Ascending aorta (tissue), 2 donors: ENCODE measurements at places on chromosomes 2 and 18. TPM values are rescaled to one million over a fixed set of nuclear protein-coding genes. Genes with fewer than 3 reads are reported as not detected.
A peak's percentile ranks its signal among the peaks of the same experiment; 100 is the strongest.

GRCh38 chr2:127024769-127025358 lies 82.1 kb downstream of the BIN1 start:
- H3K4me3 ChIP-seq: peak overlapping the region; percentile 54
- no peak for DNase-seq
- no peaks in the 10 kb centered on the region for H3K4me1 ChIP-seq
- peak overlapping the region; percentile 56 for H3K27ac ChIP-seq
- H3K27me3 ChIP-seq: peaks cover 4% of the 10 kb centered on the region

GRCh38 chr2:84924173-84925106 lies 19.0 kb downstream of the TMSB10 start:
- no peaks in the 10 kb centered on the region for H3K27me3 ChIP-seq
- no peaks in the 10 kb centered on the region for H3K36me3 ChIP-seq
- peak overlapping the region; percentile 2 for H3K27ac ChIP-seq
- H3K4me3 ChIP-seq: no peak overlapping the region

DNA sequence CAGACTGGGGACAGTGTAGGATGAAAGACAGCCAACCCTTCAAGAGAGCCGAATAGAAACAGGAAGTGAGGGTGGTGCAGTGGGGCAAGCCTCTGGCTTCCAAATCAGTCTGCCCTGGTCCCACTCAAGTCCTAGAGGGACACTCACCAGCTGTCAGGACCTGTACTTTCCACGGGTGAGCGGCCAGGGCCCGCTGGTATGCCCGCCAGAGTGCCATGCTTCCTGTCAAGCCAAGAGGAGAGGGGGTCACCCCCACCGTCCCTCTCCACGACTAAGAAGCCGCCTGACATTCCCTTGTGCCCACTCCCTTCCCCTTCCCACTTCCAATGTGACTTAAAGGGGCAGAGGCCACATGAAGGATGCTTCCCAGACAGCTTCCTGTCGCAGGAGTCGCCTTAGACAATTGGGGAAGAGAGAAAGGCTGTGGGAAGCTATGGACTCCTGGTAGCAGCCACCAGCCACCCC lies 564 bp downstream of the MPV17 start:
- no peaks in the 10 kb centered on the region for H3K4me1 ChIP-seq
- H3K27ac ChIP-seq: peak overlapping the region; percentile 90
- DNase-seq: peak; percentile 70
- peaks cover 10% of the 10 kb centered on the region for H3K36me3 ChIP-seq

Gene KCNE4
- 18.3 TPM for total RNA-seq

Gene SKOR2
- total RNA-seq: not detected

DNA sequence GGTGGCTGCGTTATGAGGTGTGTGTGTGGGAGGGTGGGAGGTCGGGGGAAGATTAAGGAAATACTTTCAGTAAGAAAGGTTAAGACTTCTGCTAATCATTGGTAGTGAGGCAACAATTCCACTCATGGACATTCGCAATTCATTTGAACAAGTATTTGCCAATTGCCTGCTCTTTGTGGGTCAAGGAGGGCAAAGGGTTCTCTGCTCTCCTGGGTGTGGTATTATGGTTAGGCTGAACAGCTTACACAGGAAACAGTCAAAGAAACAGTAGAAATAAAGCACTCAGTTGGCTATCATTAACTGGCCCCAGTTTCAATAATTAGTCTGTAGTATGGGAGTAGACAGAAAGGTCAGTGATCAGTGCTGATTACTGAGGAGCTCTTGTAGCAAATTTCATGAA lies 357.0 kb upstream of the FANCL start:
- no peak overlapping the region for H3K27ac ChIP-seq
- no peaks in the 10 kb centered on the region for H3K4me1 ChIP-seq
- no peaks in the 10 kb centered on the region for H3K27me3 ChIP-seq
- no peaks in the 10 kb centered on the region for H3K36me3 ChIP-seq
- no peak for DNase-seq

- no peaks in the 10 kb centered on the region for H3K27me3 ChIP-seq
- H3K4me1 ChIP-seq: peaks cover 26% of the 10 kb centered on the region
- H3K27ac ChIP-seq: no peak overlapping the region
- no peak overlapping the region for H3K4me3 ChIP-seq
- no peaks in the 10 kb centered on the region for H3K36me3 ChIP-seq
- no peak for DNase-seq
Observed at GRCh38 chr2:8146132-8147005, 535.5 kb upstream of the ID2 start.

Gene CAVIN2
- 43.4 TPM for total RNA-seq

DNA sequence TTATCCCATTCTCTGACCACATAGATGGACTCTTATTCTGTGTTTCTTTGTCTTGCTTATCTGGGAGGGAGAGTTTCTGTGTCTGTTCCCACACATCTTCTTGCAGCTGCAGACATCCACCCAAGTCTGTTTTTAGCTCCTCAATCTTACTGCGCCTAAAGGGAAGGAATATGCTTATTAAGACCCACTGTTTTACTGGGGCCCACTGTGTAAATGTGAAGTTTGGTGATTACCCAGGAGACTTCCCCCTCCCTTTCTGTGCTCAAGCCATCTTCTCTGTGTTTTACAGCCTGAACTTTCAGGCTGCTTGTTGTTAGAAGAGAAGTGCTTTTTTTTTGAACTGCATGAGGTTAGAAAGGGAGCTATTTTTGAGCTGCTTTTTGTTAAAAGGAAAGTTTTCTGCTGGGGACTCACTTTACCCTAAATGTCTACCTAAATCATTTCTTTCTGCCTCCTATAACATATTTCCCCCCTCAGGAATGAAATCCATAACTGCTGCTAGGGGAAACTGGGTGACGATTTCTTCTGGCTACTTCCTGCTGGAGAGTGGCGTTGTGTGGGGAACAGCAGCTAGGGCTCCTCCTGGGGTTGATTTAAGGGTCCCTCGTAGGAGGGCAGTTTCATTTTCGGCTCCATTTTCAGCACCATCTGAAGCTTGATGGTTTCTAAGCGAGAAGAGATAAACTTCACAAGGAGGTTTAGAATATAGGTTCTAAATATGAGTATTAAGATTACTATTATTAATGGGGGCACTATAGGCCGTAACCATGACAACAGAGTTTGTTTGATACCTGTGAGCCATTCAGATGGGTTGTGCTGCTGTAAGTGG lies 39.5 kb upstream of the GMCL1 start:
- peak overlapping the region; percentile 85 for H3K27ac ChIP-seq
- H3K4me3 ChIP-seq: no peak overlapping the region
- H3K27me3 ChIP-seq: no peaks in the 10 kb centered on the region
- DNase-seq: no peak

GRCh38 chr2:73059106-73059505 lies 12.4 kb downstream of the SFXN5 start:
- peaks cover 17% of the 10 kb centered on the region for H3K36me3 ChIP-seq
- no peak for DNase-seq
- no peaks in the 10 kb centered on the region for H3K27me3 ChIP-seq
- no peaks in the 10 kb centered on the region for H3K4me1 ChIP-seq

Gene MREG
- not detected for total RNA-seq

Gene ME2
- 27.4 TPM for total RNA-seq

Gene FASTKD1
- 5.5 TPM for total RNA-seq

DNA sequence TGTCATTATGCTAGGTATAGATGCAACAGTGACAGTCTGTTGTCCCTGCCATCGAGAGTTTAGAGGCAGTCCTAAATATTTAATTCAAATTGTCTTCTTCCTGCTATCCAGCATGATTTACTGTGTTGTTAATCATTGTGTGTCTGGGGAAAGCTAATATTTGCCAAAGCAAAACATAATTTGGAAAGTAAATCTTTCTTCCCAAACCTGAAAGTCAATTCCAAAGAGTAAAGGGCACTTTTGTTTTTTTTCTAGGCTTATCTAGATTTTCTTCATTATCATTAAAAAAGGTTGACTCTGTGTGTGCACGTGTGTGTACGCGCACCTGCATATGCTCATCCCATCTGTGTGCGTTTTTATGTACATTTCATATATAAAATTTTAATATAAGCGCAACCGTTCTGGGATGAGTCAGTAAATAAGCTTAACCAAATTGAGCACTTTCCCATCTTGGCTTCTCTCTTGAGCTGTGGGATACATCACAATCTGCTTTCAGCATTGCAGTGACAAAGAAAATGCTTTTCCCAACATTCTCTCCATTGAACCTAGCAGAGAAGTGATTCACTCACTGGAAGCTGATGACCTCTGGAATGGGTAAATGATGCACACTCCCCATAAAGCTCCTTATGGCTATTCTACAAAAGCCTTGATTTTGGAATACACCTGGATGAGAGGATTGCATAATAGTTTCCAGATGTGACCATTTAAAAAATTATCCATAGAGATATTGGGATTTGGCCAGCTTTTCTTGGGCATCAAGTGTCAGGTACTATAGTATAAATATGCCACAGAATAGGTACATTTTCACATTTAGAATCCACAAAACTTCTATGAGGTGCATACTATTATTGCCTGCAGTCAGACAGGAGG lies 488.4 kb downstream of the ADCYAP1 start:
- H3K27ac ChIP-seq: no peak overlapping the region
- H3K27me3 ChIP-seq: no peaks in the 10 kb centered on the region
- H3K4me3 ChIP-seq: no peak overlapping the region
- no peak for DNase-seq

Gene C2orf72
- 20.5 TPM for total RNA-seq

- no peaks in the 10 kb centered on the region for H3K4me1 ChIP-seq
- DNase-seq: peak; percentile 79
- H3K36me3 ChIP-seq: no peaks in the 10 kb centered on the region
- peak overlapping the region; percentile 53 for H3K4me3 ChIP-seq
- no peaks in the 10 kb centered on the region for H3K27me3 ChIP-seq
Observed at GRCh38 chr2:40281021-40281940, 170.6 kb downstream of the SLC8A1 start.

GRCh38 chr18:73653827-73654226 lies 493.8 kb downstream of the FBXO15 start:
- no peaks in the 10 kb centered on the region for H3K36me3 ChIP-seq
- no peak for DNase-seq
- no peak overlapping the region for H3K4me3 ChIP-seq

- no peaks in the 10 kb centered on the region for H3K36me3 ChIP-seq
- DNase-seq: no peak
- H3K4me1 ChIP-seq: no peaks in the 10 kb centered on the region
Observed at GRCh38 chr2:218125095-218125494, 733 bp upstream of the CXCR2 start.

DNA sequence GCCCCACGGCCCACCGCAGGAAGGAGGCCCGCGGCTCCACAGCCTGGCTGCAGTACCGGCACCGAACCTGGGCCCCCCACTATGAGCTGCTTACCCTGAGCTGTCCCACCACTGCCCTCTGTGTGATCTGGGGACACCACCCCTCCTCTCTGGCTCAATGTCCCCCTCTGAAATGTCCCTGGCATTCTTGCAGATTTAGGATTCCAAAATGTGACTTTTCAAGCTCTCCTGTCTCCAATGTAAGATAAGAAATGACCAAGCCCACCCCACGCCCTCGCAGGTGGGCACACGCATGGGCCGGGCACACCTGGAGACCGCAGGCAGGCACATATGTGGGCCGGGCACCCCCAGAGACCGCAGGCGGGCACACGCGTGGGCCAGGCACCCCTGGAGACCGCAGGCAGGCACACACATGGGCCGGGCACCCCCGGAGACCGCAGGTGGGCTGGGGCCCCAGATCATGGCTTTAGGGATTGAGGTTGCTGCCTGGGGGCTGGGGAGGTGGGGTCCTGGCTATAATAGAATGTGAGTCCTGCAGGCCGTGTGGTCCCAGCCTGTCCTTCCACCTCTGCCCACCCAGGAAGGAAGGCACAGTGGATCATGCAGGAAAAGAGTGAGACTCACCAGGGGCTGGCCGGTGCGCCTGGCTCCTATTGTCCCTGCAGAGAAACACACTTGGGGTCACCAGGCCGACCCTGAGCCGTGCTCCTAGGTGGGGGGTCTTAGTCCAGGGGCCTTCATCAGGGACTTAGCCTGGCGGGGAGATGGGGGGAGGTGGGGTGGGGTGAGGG lies 7.2 kb downstream of the PDCD1 start:
- no peak for DNase-seq
- H3K36me3 ChIP-seq: no peaks in the 10 kb centered on the region
- H3K4me3 ChIP-seq: no peak overlapping the region
- H3K27me3 ChIP-seq: no peaks in the 10 kb centered on the region

GRCh38 chr2:81942136-81942680 lies 1637.7 kb upstream of the LRRTM1 start:
- DNase-seq: no peak
- H3K36me3 ChIP-seq: no peaks in the 10 kb centered on the region
- H3K27ac ChIP-seq: no peak overlapping the region
- no peaks in the 10 kb centered on the region for H3K27me3 ChIP-seq
